ENCODE measurements at places on chromosomes 1 and 21.

GRCh38 chr1:19547814-19548213, 62.5 kb upstream of the CAPZB start:
- DNase-seq: peak; percentile 17

GRCh38 chr1:110114784-110115183, 2.5 kb downstream of the UBL4B start:
- DNase-seq: no peak

GRCh38 chr1:918353-918752, 5.4 kb upstream of the SAMD11 start:
- no peak for DNase-seq

DNA sequence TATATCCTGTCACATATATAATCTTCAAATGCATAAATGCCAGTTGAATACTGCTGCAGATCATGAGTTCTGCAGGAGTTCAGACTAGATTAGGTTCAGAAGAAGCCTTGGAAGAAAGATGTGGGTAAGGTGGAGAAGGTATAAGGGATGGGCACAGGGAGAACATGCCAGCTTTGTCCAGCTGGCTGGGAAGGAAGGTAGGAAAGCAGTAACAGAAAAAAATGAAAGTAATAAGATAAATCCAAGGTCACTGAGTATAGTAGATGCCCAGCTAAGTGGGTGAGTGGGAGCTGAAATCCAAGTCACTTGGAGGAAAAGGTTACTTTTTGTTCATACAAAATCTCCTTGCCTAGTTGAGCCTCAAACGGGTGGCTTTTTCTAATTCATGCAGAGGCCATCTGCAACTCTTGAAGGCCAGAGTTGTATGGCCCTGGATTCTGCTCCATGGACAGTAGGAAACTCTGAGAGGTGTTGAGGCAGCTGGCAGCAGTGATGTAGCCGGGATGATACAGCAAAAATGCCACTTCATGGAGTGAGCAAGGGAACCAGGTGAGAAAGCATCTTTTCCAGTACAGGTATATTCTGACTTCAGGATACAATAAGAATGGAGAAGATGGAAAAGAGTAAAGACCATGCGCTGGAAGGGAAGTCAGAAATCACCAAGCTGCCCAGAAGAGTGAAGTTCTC, 3.4 kb downstream of the RCSD1 start:
- DNase-seq: no peak

- no peak for DNase-seq
Measured at GRCh38 chr1:110112143-110112542, at the start of gene UBL4B. UBL4B (plus strand) TSS chr1:110112443; CDS start chr1:110112535, 92 bp downstream.

- no peak for DNase-seq
Measured at GRCh38 chr21:35035581-35035980, 13.5 kb downstream of the RUNX1 start.

DNA sequence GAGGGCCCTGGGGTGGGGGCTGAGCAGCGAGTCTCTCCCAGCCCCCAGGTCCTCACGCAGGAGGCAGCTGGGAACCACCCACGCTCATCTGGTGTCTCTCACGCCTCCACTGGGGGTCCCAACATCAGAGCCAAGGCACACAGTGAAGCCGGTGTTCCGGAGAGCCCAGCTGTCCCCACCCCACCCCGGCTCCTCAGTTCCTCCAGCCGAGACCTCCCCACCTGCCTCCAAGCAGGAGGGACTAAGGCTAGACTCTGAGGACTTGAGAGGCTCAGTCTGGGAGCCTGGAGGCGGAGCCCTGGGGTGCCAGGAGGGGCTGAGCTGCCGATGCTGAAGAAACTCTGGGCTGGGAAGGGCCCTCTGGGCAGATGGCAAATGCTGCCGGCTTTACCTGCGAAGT, 1.6 kb upstream of the HPCA start:
- no peak for DNase-seq

GRCh38 chr1:234206651-234207284, 166.5 kb upstream of the COA6 start:
- no peak for DNase-seq

- DNase-seq: peak; percentile 43
Measured at GRCh38 chr21:38796424-38796823, 9.3 kb upstream of the ETS2 start.

Measured in dermis blood vessel endothelial cell (primary cell).